ENCODE measurements at places on chromosomes 1 and 21.

DNA sequence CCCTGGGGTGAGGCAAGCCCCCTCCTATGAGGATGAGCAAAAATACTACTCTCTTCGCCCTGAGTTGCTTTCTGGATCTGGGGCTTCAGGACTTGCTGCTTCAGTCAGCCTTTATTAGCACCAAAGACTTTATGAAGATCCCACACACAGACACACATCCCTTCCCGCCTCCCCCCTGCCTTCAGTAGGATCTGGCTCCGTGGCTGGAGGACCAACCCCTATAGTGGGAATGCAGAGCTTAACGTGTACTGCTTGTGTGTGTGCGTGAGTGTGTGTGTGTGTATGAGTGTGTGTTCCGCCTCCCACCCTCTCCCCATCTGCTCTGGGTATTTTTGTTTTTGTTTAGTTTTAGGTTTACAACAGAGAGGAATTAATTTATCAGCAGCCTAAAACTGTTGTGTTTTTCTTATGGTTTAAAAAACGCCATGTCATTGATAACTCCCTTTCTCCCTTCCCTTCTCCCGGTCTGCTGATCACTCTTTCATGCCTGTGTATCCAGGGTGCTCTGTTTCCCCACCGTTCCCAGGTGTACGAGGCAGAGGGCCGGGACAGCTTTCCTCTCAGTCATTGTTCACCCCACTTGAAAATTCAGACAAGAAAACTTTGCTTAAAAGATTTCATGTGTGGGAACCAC, 27.5 kb upstream of the ZFP69B start:
- DNase-seq: no peak

GRCh38 chr1:25692560-25692959, 76.0 kb downstream of the MAN1C1 start:
- peak; percentile 39 for DNase-seq

- DNase-seq: no peak
Observed at GRCh38 chr21:36923270-36923669, 43.2 kb downstream of the HLCS start.

DNA sequence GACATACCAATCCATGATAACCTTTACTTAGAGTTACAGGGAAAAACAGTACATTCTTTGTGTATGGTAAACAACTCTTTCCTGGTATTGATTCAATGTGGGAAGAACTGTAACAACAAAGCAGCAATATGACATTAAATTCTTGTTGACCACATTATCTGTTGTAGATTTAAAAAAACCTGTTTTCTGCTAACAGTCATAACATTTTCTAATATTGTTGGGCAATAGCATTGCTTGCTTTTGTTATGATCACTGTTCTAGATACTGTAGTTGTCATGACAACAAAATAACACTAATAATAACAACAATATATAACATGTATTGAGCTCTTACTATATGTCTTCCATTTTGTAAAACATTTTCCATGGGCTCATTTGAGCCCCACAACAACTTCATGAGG, 54.2 kb downstream of the PDE4B start:
- no peak for DNase-seq

DNA sequence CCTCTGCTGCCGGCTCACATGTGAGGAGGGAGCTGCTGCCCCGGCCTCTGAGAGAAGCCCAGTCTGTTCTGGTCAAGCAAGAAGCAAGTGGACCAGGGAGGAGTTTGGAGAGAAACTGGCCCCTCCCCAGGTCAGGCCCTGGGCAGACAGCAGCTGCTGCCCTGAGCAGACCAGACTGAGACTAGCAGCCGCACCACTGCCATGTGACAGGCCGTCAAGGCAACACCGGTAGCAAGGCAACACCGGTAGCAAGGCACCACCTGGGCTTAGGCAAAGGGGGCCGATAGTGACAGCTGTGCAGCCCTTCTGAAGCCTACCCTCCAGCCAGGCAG, 50.3 kb downstream of the ARHGEF16 start:
- DNase-seq: peak; percentile 20

DNA sequence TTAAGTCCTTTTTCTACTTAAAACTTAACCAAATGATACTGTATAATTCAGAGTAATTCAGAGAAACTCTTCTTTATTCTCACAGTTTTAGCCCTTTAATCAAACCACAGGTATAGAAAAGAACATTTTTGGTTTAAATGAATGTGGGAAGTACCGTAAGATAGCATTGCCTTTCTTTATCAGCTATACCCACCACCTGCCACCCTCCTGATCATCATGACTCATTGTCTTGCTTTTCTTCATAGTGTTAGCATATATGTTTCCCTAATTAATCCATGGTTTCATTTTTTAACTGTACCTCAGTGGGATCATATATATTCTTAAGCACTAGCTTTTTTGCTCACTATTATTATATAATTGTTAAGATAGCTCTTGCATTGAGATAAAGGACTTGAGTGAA, 27.5 kb upstream of the ANGPTL1 start:
- DNase-seq: no peak

GRCh38 chr1:34478515-34479076, 276.3 kb upstream of the GJB5 start:
- no peak for DNase-seq

DNA sequence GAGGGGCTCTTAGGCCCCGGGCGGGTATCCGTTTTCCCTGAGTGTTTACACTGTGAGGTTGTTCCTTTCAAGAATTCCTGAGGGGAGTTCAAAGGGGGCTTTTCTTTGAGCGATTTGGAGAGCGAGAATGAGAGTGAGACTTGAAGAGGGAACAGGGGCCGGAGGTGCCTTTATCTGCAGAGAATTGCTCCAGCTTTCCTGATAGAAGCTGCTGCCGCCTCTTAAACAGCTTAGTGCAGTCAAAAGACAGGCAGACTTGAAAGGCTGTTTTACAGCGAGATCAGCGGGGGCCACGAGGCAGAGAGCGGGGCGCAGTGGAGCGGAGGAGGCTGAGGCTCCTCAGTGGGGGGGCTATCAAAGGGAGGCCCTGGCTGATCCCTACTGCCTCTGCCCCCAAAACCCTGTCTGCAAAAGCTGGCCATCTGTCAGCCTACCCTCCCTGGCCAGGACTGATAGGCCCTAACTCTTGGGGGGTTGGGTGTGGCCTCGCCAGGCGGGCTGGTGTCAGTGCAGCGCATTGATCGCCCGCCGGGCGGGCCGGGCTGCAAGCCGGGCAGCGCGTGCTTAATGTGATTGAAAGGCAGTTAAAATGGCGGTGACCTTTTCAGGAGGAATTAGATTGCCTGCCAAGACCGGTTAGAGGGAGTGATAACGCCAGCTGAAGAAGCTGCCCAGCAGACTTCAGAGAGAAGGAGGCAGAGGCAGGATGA, 36.4 kb downstream of the TMEM53 start:
- DNase-seq: no peak

- no peak for DNase-seq
Observed at GRCh38 chr1:205038132-205038786, 4.8 kb upstream of the CNTN2 start.

GRCh38 chr21:34707876-34708325, 39.1 kb downstream of the CLIC6 start:
- peak; percentile 27 for DNase-seq

DNA sequence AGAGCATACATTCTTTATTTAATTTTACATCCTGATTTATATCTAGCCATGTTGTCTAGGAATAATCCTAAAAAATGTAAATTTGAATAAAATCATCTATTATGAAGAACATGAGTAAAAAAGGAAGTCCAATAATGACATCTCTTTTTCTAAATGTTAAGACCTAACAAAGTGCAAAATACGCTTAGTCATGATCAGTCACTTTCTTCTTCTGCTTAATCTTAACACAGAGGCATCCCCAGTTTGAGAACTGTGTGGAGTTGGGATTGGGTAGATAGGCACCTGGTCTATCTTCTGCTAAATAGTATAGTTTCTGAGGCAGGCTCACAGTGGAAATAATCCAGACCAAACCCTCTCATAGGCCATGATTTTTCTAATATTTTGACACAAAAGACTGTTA, 311.7 kb upstream of the LRRC7 start:
- DNase-seq: no peak

GRCh38 chr1:39360731-39361130, 130.7 kb upstream of the BMP8A start:
- no peak for DNase-seq

GRCh38 chr1:2203671-2204414, 9.3 kb upstream of the FAAP20 start:
- no peak for DNase-seq

- DNase-seq: no peak
Observed at GRCh38 chr1:243287652-243288051, 31.8 kb downstream of the SDCCAG8 start.

DNA sequence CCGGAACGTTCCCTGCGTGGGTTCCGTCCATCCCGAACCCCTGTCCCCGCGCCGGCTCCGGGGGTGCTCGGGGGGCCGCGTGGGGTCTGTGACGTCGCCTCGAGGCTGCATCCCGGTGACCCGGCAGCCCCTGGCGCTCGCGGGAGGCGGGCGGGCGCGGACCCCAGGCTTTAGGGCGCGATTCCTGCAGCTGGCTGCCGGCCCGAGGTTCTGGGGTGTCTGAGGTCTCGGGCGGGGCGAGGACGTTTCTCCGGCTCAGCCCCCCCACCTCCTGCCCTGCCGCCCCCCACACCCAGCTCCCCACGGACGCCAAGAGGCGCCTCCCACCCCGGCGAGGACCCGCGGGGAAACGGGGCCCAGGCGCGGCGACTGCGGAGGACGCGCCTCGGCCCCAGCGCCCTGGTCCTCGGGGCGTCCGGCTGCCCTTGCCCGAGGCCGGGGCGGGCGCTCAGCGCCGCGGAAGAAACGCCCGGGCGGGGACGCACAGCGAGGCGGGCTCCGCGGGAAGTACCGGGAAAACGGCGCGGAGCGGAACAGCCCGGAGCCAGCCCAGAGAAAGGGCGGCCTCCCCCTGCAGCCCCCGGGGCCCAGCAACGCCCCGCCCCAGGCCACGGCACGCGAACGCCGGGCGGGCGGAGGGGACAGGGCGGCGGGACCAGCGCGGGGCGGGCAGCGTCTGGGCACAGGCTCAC, 1.3 kb upstream of the PCBP3 start:
- no peak for DNase-seq

DNA sequence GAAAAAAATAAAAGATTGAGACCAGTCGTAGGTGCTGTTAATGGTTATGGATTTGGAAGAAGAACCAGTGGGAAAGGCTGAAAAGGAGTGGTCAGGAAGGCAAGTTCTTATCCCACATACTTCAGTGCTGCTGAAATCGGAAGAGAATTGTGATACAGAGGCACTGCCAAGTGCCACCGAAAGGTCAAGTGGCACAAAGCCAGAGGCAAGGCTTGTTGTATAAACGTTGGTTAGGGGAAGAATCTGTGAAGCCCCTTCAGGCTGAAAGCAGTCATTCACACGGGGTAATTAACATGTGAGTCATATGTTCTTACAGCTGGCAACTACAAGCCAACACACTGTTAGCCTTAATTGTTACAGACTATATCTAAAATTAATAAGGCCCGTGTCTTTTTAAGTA, 48.8 kb downstream of the ZBTB40 start:
- DNase-seq: peak; percentile 67

- peak; percentile 51 for DNase-seq
Observed at GRCh38 chr1:212062832-212063438, 27.4 kb downstream of the DTL start.

- DNase-seq: peak; percentile 93
Observed at GRCh38 chr1:183590244-183591191, at the start of gene NCF2. NCF2 (minus strand) TSS chr1:183590459; CDS start chr1:183590329, 130 bp downstream.

DNA sequence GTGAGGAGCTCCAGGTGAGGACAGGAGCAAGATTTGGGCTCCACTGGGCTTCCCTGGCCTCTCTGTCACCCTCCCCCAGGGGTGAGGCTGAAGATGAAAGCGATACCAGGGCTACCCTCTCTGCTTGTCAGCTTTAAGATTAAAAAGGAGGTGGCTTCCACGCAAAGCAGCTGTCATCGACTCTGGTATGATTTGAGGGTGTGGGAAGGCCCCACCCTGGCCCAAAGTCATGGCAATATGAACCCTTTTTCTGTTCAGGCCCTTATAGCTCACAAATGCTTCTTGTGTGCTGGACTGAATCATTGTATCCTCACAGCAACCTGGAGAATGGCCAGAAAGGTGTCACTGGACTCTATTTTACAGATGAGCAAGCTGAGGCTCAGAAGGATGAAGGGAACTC, 41.6 kb downstream of the NUAK2 start:
- peak; percentile 49 for DNase-seq

- DNase-seq: no peak
Observed at GRCh38 chr1:40399984-40400704, 26.6 kb downstream of the SMAP2 start.

DNA sequence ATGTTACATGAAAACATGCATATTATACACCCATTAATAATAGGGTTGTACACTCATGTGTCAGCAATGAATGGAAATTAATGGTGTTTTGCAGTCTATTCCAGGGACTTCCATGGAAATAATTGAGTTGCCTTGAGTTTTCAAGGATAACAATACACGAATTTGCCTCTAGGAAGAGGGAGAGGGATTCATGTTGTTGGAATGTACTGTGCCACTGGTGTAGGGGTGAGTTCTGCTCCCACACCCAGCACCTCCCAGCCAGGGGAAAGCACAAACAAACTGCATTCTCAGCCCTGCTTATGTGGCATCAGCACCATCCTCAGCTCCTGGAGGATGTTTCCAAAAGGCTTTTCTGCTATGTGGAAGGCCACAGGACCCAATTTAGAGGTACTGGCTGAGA, 57.8 kb downstream of the BCAR3 start:
- no peak for DNase-seq

DNA sequence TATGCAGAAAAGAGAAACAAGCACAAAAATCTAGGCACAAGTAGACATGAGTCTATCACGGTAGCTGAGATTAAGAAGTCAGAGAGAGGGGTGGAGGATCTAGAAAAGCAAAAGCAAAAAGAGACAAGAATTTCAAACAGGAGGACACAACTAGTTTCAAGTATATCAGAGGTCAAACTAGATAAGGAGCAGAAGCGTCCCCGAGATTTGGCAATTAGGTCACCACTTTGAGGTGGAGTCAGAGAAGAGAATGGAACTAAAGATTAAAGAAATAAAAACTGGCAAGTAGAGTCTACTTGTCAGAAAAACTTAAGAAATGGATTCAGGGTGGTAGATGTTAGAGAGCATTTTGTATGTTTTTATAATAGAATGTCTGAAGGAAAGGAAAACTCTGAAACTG, 2.3 kb downstream of the SF3B4 start:
- DNase-seq: no peak

GRCh38 chr1:157469300-157469699, 83.0 kb downstream of the FCRL5 start:
- no peak for DNase-seq

GRCh38 chr1:214391873-214392645, 111.1 kb downstream of the SMYD2 start:
- no peak for DNase-seq
